ENCODE measurements at places on chromosomes 5 and 9. TPM values are rescaled to one million over a fixed set of nuclear protein-coding genes. Genes with fewer than 3 reads are reported as not detected.

The INSYN2B gene
- not detected for total RNA-seq

DNA sequence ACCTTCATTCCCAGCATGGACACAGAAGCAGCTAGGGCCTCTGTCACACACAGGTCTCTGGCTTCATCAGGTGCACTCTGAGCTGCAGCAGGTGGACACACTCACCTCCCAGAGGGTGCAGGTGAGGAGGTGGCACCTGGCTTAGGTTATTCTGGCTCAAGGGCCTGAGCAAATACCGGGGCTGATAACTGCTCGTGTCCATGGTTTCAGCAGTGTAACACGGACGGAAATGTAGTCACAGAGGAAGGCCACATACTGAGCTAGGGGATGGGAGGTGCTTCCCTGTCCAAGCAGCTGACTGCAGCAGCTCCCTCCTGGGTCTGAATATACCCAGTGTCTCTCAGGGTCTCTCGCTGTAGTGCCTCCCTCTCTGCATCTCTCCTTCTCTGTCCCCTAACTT lies 5.7 kb downstream of the PHF2 start:
- DNase-seq: no peak

The OR13C4 gene
- not detected for total RNA-seq

The ADAMTS2 gene
- total RNA-seq: 1.7 TPM

GRCh38 chr5:163916376-163916775 lies 411.0 kb downstream of the MAT2B start:
- no peak for DNase-seq

GRCh38 chr5:33275391-33275790 lies 165.4 kb upstream of the TARS1 start:
- DNase-seq: no peak
